T-helper 17 cell (primary cell): ENCODE measurements at places on chromosomes 4 and X. TPM values are rescaled to one million over a fixed set of nuclear protein-coding genes. Genes with fewer than 3 reads are reported as not detected.

Gene ATP6AP2
- 81.2 TPM for total RNA-seq

Gene GPR119
- not detected for total RNA-seq

DNA sequence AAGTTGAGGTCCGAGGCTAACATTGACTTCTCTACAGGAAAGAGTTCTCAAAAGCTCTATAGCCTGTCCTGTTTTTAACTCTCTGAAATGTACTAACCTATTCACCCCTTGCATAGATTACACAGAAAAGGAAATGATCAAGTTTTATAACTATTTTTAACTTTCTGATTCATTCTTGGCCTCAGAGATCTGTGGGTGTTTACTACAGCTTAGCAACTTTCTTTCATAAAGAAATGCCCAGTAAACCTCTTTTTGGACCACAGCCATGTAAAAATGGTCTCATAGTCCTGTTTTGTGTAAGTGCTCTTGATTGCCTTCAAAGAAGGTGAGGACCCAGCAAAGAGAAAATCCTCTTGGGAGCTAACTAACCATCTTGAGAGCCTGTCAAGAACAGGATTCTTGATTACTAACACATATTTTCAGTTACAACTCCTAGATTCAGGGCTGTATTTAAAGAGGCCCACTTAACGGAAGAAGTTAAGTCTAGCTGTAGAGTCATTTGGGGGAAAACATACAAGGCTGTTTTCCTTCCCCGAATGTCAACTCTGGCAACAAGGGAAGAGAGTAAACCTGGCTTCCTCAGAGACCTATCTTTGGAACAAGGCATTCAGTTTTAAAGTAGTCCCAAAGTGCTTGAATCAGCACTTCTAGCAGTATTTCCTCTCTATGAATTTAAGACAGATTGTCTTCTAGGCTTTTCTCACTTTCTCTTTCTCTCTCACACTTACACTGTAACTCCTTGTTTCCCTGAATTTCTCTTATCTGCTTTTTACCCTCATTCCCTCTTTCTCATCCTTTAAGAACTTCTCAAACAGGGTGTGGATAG is 78.2 kb downstream of the IL21 start:
- no peak for DNase-seq

Gene RAPGEF2
- 35.0 TPM for total RNA-seq

Gene STK26
- total RNA-seq: 34.3 TPM

DNA sequence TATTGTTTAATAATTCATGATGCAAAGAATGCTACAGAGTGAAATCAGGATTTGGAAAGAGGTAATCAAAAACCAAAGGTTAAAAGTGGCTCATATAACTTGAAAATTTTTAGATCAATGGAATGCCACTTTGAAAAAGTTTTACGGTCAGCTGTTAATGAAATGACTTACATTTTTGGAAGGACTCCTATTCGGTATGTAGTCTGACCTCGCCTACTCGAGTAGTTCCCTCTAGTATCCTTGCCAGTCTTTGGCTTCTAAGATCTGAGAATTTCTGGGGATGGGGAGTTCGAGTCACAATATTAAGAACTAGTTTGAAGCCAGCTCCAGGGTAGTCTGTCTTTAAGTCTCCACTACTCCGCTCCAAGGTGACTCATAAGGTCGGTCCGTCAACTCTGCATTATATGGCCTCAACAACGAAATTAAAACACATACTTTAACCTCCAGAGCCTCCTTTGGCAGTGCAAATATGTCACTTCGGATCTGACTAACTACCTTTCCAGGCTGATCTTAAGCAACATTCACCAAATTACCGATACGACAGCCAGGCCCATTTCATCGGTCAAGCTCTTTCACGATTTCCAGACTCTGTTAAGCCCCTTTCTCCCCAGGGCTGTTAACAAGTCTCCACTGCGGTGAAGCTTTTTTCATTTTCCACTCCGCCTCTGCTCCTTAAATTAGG is 733 bp upstream of the NAA15 start:
- DNase-seq: no peak
